ENCODE measurements at places on chromosomes 7 and 10.

- no peak for DNase-seq
Measured at GRCh38 chr7:81159402-81159801, 240.6 kb upstream of the SEMA3C start.

DNA sequence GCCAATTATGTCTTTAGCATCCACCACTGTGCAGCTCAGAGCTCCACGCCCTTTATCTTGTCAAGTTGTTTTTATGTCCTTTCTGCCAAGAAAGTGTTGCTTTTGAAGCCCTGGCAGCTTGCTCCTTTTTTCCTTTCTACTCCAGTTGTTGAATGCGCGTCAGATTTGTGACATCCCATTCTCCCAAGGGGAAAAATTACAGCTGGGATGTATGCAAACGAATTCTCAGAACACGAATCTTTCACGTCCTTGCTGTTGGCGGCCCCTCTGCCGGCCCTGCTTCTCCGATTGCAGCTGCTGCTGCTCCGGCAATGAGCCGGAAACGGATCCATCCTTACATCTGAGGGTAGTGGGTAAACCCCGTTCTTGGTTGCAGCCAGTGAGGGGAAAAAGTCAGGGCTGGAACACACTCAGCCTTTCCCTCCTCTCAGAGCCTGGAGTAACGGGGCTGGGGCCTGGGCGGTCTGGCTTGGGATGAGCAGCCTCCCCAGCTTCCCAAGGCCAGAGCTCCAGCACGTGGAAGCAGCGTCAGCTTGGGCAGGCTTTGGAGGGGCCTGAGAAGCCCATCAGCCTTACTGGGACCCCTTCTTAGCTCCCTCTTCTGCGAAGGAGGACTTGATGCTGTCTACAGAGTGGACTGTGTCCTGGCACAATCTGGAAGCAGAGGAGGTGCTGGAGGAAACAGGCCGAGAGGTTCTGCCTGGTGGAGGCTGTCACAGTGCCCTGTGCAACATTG lies 79.0 kb upstream of the CHST15 start:
- no peak for DNase-seq

DNA sequence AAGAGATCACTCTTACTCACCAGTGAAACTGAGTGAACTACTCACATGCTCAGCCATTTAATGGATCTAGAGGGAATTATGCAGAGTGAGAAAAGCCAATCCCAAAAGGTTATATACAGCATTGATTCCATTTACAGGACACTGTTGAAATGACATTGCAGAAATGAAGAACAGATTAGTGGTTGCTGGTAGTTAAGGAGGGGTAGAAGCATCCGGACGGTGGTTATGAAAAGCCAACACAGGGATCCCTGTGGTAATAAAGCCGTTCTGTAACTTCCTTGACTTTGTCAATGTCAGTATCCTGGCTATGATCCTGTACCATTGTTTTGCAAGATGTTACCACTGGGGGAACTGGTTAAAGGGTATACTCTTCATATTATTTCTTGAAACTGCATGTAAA lies 253.4 kb downstream of the USP6NL start:
- no peak for DNase-seq

GRCh38 chr7:11650030-11650429 lies 182.0 kb downstream of the THSD7A start:
- no peak for DNase-seq

DNA sequence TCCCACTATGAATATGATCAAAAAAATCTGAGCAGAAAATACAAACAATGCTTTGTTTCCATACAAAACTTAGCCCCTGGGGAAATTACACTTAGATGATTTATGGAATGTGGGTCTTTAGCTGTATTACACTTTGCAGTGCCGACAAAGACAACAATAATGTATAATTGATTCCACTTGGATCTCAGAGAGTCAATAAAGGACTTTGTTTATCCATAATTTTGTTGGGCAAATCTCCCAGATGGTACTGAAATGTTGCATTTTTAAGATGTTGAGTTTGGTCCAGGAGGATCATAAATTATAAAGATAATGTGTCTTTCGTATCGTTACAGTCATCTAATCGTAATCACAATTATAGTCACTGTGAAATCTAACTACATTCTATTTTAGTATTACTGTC lies 66.9 kb upstream of the DOCK1 start:
- DNase-seq: no peak

DNA sequence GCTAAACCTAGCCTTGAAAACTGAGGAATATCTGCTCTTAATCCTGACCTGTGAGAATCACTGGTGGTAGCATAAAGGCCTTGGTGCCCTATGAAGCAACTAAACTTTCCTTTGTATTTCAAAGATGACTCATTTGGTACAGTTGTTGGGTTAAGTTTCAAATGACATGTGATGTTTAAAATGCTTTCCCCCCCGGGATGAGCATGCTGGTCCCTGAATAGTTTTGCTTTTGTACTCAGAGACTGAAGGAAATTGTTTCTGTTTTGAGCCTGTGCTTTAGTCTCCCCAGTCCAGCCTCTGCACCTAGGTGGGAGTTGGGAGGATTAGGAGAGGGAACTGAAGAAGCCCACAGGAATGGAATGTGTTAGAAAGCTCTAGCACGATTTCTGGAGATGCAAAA lies 258.9 kb upstream of the NPY start:
- no peak for DNase-seq

DNA sequence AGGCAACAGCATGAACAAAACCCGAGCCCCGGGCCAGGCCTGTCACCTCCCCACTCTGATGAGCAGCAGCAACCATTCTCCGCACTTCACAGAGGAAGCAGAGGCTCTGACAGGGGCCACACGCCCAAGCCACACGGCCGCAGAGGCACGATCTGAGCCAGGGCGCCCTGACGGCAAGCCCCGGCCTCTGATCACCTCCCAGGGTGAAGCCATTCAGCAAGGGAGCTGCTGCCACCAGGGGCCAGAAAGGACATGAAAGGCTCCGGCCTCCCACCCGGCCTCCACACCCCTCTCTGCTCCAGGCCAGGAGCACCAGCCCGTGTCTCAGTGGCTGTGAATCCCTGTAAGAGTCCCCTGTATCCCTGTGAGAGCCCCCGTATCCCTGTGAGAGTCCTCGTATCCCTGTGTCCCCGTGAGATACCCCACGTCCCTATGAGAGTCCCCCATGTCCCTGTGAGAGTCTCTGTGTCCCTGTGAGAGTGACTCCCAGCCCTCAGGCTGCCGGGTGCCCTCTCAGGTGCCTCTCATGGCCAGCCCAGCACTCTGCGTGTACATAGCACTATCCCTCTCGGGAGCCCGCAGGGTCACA lies 187.8 kb downstream of the MAD1L1 start:
- no peak for DNase-seq

GRCh38 chr10:127091354-127091753 lies 105.0 kb downstream of the INSYN2A start:
- no peak for DNase-seq

GRCh38 chr10:101956117-101956516 lies 99.9 kb downstream of the ARMH3 start:
- DNase-seq: no peak

- no peak for DNase-seq
Measured at GRCh38 chr10:1380088-1380671, 324.0 kb downstream of the WDR37 start.

DNA sequence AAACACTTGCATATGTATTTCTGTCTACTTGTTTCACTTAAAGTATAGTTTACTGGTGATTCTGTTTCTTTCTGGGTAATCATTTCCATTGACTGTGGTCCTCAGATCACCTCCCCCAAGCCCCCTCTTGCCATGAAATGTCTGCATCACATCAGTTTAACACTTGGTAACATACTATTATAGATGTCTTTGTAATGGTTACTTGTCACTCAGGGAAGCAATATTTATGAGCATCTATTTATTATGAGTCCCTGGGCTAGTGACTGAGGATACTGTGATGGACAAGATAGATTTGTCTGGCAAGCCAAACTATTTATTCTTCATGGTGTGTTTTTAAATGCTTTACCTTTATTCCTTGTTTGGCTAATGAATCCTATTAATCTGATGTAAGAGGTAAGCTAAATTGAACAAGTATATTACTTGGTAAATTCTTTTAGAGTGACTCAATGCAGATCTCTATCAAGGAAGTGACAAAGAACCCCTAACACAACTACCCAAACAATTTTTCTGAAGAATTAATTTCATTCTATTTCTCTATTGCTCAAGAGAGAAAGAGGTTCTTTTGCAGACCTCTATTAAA lies 270.9 kb downstream of the RELN start:
- no peak for DNase-seq

- DNase-seq: no peak
Measured at GRCh38 chr10:94757916-94758315, 4.6 kb upstream of the CYP2C19 start.

DNA sequence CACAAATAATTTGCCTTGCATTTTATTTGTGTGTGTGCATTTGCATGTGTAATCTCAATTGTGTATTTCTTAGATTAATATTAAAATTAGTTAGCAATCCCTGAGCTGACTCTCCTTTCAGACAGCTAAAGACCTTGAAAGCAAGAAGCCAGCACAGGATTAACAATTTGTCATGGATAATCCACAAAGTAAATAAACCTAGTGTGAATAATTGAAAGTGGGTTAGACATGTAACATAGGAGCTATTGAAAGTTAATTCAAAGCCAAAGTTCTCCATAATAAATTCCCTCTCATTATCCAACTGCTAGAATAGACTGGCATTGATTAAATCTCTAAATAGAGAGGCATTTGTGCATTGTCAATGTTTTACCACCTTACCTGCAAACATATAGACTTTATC lies 326.1 kb downstream of the PLXDC2 start:
- no peak for DNase-seq

DNA sequence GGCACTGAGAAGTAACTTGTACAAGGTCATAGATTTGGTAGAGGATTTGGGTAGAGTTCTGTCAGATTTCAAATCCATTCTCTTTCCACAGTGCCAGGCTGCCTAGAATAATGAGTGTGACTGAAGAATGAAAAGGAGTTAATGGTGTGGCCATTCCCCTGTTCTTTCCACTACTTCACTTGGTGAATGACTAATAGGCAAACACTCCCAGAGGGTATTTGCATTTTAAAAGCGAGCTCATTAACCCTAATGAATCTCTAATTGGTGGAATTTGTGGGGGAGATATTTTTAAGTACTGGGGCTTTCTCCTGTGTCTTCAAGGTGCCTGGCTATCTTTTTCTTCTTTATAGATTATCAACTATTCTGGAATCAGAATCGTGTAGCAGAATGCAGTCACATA lies 74.8 kb upstream of the RPA3 start:
- no peak for DNase-seq

DNA sequence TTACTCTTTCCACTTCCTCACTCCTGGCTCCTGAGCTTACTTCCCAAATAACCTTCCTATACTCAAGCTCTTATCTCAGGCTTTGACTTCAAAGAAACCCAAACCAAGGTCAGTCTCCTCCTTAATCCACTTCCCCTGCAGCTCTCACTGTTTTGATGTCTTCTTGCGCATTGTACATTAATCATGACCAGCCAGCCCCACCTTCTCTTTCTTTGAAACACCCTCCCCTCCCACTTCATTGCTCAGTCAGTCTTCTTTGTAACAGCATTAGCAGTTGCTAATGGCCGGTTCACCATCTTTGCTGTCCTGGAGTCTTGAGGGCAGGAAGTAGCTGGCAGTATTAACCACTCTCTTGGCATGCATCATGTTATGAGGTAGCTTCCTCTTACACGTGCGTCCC lies 57.9 kb upstream of the CHCHD3 start:
- no peak for DNase-seq

- no peak for DNase-seq
Measured at GRCh38 chr7:91020636-91021385, 243.4 kb upstream of the FZD1 start.

DNA sequence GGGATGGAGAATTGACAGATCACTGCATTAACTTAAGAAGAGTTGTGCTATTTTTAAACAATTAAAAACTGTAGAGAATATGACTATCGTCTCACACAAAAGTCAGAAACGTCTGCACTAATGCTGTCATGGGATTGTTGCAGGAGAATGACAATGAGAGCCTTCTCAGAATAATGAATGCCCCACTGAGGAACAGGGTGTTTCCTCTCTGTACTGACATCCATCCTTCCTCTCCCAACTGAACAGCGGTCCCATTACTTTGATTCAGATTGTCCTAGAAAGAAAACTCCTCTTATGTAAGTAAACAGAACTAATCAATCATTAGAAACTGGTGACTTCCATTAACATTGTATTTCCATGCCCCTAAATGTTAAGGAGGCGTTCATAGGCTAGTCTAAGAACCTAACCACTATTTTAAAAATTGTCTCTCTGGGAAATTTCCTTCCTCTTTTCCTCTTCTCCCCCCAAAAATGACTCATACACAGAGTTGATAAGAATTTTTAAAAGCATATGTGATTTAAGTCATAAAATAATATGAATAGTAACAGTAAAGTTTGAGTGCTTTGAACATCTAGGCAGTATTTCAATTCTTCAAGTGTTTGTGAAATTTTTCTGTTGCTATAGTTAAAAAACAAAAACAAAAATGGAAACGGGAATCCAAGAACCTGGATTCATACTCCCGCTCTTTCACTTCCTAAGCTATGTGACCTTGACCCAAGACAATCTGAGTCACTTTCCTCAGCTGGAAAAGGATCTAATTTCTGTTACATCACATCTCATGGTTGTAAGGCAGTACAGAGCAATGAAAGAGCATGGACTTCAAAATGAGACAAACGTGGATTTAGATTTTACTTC lies 12.7 kb upstream of the MACC1 start:
- DNase-seq: no peak

- no peak for DNase-seq
Measured at GRCh38 chr7:1938788-1939433, 268.8 kb downstream of the ELFN1 start.

GRCh38 chr10:133044401-133044811 lies 43.3 kb upstream of the ADGRA1 start:
- no peak for DNase-seq

GRCh38 chr7:74059681-74060588 lies 23.7 kb upstream of the LIMK1 start:
- DNase-seq: no peak

DNA sequence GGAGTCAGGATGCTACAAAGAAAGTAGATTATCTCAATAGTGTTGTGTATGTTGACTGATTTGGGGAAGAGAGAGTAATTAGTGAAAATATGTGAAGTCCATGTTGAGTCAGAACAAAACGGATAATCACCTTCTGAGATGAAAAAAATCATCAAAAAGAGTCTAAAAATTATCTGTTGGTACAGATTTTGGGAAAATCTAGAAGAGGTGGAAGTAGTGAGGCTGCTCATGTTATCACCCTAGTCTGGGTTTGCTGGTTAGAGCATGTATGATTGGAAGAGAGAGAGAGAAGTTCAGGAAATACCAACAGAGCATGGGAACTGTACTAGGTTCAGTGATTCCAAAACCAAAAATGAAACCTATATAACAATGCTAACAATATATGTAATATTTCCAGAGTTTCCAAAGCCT lies 12.3 kb downstream of the RPA3 start:
- no peak for DNase-seq

Measured in NCI-H1417 treated with DMSO at 0.1 percent for 48 hours (cell line).